Cardiac septum (tissue), 1 donor: ENCODE measurements at places on chromosomes 12 and 14.

- no peak for DNase-seq
Observed at GRCh38 chr14:93538413-93538812, 107.7 kb downstream of the UNC79 start.

- DNase-seq = no peak
Observed at GRCh38 chr14:102194856-102195255, 55.2 kb downstream of the WDR20 start.

DNA sequence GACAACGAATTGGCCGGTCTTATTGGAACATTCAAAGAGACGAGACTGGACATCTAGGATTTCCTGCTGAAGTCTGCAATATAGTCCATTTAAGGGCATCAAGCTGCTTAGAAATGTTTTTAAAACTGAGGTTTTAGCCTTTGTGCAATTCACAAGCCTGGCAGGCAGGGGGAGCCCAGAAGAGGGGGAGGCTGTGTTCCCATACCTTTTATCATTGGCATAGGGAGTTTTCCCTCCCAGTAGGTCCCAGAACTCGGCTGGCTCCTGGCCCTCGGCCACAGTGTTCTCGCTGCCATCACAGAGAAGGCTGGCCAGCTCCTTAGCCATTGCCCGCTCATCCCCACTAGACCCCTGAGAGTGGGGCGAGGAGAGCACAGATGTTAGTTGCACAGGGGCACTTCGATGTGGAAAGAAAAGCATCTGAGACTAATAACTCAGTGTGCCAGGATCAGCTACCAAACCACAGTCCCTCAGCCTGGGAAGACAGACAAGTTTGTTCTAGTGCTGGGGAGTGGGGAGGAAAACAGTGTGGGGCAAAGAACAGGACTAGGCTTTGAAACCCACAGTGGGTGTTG, 15.1 kb downstream of the AVIL start:
- DNase-seq = no peak

- DNase-seq = no peak
Observed at GRCh38 chr14:50774542-50775267, 56.3 kb downstream of the NIN start.

DNA sequence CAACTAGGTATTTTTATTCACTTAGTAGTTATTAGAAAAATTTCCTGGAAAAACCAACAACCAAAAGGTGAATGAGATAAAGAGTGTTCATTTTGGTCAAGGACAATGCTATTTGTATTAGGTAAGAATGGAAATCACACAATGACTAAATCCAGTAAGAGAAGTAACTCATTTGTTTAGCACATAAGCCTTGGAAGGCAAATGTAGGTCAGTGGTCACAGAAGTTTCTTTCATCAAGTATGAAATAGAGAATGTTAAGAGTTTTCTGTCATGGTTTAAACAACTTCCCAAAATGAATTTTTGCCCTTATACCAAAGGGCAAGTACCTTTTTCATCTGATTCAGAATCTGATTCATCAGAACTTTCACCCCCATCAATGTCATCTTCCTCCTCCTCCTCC, 101.7 kb downstream of the KIF21A start:
- DNase-seq = no peak

DNA sequence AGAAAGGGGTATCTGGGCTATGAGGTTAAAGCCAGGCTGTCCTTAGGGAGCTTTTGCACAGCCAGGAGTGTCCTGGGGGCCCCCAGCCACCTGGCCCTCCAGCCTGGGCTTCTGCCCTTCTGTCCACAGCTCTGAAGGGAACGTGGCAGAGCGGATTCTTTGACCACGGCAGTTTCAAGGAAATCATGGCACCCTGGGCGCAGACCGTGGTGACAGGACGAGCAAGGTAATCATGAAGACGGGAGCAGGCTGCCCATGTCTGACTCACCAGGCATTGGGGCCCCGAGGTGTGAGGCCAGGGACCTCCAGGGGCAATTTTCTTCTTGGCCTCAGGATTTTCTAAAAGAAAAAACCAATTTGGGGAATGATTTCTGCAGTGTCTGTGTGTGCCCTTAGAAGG, 53.1 kb downstream of the FOXN4 start:
- no peak for DNase-seq

- no peak for DNase-seq
Observed at GRCh38 chr14:51368721-51369163, 128.7 kb downstream of the TMX1 start.

GRCh38 chr12:54404061-54405004, 14.7 kb downstream of the ITGA5 start:
- DNase-seq = no peak

GRCh38 chr14:29035134-29035533, 268.5 kb downstream of the FOXG1 start:
- DNase-seq = no peak

GRCh38 chr12:132451172-132451835, 38.6 kb upstream of the FBRSL1 start:
- no peak for DNase-seq

- no peak for DNase-seq
Observed at GRCh38 chr12:10497602-10498001, 8.1 kb upstream of the EIF2S3B start.

DNA sequence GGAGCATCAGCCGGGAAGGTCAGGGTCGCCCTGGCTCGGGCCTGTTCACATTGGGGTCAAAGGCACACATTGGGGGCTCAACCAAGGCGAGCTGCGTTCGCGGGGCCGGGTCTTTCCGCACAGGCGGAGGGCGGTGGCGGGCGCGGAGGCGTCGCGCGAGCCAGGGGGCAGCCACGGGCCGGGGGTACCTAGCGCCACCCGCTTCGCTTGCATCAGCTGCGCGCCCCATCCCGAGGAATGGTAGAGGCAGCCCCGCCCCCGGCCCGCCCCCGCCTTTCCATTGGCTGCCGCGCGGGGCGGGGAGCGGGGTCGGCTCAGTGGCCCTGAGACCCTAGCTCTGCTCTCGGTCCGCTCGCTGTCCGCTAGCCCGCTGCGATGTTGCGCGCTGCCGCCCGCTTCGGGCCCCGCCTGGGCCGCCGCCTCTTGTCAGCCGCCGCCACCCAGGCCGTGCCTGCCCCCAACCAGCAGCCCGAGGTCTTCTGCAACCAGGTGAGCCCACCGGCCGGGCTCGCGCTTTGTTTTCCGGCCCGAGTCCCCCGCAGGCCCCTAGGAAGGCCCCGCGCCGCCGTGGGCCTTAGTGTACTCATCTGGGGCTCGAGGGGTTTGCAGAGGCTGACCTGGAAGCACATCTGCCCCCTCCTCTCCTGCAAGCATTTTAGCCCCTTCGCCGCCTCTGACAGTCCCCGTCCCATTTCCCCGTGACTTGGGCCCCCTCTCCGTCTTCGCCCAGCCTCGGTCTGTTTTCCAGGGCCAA, at the start of gene ALDH2:
Gene ALDH2 (plus strand): TSS at position 326 of the 754 bp plus-strand sequence. CDS start 50 bp downstream, at position 376.
- DNase-seq = peak; percentile 86

DNA sequence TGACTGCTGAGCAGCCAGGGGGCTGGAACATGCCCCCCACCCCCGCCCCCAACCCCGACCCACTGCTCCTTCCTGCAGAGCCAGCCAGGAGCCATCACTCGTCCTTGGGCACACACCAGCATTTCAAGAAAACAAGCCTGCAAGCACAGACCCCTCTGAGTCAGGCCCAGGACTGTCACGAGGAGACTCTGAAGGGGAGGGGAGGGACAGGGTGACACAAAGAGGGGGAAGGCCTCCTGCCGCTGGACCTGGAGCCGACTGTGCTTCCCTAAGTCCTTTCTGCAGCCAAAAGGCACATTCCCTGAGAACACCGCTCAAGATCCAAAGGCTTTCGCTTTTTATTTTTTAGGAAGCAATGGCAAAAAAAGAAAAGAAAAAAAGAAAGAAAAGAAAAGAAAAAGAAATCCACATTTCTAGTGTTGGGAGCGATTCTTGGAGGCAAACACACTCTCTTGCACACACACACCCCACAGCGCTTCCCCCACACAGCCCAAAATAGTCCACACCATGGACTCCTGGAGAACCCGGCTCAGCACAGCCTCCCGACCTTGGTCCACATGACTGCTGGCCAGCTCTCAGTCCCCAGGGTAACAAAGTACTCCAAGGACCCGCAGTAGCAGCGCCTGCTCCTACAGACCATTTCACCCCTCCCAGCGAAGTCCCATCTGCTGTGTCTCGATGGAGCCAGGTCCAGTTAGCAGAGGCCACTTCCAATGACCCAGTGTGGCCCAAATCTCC, 101.7 kb downstream of the DPF3 start:
- peak; percentile 83 for DNase-seq

GRCh38 chr12:12548713-12549112, 13.9 kb downstream of the DUSP16 start:
- no peak for DNase-seq

DNA sequence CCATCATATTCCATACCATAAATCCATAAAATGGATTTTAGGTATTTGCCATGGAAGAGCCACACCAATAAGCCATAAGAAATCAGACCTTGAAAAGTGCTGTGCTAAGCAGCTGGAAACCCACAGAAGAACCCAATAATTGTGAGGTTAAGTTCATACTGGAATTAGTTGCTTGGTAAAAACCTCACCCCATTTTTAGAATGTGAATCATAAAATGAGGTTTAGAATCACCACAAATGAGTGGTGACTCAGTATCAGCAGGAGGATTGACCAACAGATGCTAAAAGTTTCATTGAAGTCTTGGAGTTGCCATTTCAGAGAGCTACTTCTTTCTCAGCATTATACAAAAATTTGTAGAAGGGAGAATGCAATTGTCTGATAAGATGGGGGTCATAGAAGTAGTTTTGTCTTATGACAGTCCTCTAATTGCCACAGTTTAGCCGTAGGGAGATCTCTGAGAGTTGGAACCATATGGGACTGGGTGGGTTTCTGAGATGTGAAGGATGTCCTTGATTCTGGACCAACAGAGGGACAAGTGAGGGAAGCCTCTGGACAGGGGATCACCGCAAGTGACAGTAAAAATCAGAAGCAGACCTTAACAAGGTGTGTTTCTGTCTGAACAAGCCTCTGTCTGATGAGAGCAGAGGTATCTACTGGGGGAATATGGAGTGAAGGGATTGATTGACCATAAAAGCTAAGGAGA, 1.4 kb upstream of the STON2 start:
- no peak for DNase-seq

DNA sequence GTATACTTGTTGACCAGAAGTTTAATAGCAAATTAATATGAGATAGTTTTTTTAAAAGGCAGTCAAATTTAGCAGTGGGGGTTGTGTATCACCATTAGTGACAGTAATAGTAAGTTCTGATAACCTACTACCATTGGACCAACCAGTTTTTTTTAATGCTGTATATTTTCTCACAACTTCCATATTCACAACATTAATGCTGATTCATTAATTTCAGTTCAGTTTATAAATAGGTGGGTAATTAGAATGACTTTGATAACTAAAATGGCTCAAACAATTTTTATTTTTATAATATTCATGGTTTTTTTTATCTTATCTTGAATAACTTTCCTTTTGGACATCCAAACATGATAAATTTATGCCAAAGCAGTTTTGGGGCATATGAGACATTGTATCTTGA, 13.8 kb downstream of the TMX1 start:
- DNase-seq = no peak

GRCh38 chr12:41188841-41189394, 798 bp downstream of the PDZRN4 start:
- DNase-seq = no peak

GRCh38 chr12:992647-993046, 1.6 kb downstream of the ERC1 start:
- DNase-seq = no peak

DNA sequence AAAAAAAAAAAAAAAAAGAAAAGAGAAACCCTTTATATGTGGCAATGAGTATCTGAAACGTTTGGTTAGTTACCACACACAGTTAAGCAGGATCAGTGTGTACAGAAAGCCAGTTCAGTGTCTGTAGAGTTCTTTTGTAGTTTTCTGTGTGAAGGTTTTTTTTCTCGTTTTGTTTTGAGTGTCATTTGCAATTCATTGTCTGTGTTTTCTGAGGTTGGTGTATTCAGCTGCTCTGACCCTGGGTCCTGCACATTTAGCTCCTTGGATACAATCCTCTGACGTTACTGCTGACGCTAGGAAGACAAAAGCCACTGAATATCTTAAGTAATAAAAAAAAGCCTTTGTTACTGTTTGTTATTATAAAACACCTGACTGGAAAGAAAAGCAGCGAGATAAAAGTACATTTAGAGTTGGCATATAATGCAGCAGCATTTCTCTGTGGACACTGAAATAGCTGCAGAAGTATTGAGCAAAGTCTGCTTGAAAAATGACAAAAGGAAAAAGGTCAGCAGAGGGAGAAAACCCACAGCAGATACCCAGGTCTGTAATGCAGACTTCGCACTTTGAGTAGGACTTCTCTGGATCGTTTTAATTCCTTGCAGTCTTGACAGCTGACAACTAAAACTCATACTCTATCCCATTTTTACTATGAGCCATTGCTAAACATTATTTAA, 89.0 kb downstream of the POLR3B start:
- no peak for DNase-seq

GRCh38 chr14:93903342-93904184, 23.6 kb upstream of the FAM181A start:
- no peak for DNase-seq

DNA sequence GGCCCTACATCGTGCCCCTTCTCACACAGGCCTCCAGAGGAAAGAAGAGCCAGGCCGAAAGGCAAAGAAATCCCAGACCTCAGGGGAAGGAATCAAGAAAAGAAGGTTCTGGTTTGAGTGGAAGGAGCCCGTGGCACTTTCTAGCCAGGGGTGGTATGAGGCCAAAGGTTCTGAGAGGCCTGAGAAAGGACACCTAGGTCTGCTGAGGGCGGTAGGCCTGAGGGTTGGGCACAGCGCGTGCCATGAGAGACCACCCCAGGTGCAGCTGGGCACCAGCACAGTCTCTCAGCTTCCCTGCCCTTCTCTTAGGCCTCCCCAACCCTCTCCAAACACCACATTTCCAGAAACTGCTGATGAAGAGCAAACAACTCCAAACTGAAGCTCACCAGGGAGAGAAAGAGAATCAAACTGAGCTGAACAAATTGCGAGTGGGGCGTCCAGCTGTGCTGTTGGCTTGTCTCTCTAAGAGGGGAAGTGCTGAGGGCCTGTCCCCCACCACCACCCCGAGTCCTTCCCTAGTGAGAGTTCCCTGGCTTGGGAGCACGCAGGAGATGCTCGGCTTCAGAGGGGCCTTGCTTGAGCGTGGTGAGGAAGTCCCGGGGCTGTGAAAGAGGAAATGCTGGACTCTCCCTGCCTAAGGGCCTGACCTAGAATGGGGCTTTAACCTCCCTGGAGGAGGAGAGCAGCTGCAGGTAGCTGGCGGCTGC, 184.8 kb downstream of the ZFP36L1 start:
- peak; percentile 83 for DNase-seq

- DNase-seq = no peak
Observed at GRCh38 chr12:85920324-85920947, 46.3 kb downstream of the NTS start.

GRCh38 chr12:75390156-75390898, 562 bp upstream of the GLIPR1L2 start:
- DNase-seq = no peak

- no peak for DNase-seq
Observed at GRCh38 chr12:25311506-25311905, 60.8 kb upstream of the KRAS start.

GRCh38 chr12:105382771-105383622, 52.5 kb downstream of the C12orf75 start:
- DNase-seq = no peak
